ENCODE measurements at places on chromosomes 3 and 15. TPM values are rescaled to one million over a fixed set of nuclear protein-coding genes. Genes with fewer than 3 reads are reported as not detected.

STT3B gene
- 85.9 TPM for total RNA-seq

GRCh38 chr3:107525644-107526305 lies 3.0 kb downstream of the BBX start:
- peak; percentile 26 for DNase-seq

ITIH3 gene
- total RNA-seq, result not detected

GRCh38 chr3:77467702-77468625 lies 428.1 kb downstream of the ROBO2 start:
- no peak for DNase-seq

GRCh38 chr3:160023476-160023875 lies 34.8 kb downstream of the IL12A start:
- no peak for DNase-seq

GRCh38 chr15:60737217-60737616 lies 258.3 kb upstream of the ICE2 start:
- no peak for DNase-seq

DNA sequence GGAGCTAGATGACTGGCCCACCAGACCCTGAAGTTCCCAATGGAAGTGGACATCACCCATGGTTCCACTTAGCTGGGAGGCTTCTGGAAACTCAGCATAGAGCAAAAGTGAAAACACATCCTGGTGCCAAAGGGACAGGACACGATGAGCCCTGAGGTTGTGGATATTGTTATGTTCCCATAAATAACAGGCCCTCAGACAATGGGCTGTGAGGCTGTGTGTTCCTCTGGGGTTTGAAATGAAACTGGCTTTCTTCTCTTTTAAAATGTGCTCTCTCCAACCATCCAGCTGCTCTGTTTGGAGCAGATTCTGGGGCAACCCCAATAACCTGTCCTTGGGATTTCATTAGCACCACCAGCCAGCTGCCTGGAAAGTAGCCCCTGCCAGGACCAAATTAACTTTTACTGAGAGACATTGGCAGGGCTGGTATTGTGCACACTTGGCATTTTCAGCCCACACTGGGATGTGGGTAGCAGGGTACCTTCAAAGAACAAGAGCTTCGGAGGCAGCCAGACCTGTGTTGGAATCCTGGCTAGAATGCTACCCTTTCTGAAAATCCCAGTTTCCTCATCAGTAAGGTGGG lies 97.5 kb downstream of the DNAJB8 start:
- DNase-seq, result no peak

A4GNT gene
- not detected for total RNA-seq

DNA sequence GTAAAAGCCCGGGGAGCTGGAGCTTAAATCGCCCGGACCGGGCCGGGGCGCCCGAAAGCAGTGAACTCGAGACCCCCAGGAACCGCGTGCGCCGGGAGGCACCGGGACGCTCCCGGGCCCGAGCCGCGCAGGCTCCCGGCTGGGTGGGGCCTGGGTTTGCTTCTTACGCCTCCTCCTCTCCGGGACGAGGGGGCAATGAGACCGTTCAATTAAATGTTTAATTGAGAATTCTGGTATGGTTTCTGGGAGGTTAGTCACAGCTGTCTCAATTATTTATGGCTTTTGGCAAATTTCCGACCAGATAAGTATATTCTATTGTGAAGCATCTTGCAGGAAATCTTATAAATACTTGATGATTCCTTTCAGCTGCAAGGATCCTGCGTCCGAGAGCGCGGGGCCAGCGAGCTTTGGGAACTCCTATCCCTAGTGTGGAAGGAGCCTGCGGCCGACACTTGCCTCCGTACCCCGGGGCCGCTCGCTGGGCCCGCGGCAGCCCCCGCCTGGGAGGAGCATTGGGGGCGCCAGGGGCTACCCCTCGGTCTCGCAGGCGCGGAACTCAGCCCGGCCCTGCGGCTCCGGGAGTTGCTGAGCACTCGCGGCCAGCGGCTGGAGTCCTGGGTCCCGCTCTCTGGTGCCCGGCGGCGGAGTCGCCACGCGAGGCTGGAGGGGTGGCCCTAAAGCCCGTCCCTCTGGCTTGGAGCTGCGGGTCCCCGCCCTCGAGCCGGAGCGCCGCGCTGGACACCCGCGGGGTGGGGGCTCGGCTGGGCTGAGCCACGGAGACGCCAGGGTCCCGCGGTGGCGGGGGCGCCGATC lies 10.3 kb downstream of the ISL2 start:
- peak; percentile 28 for DNase-seq

Measured in Daoy (cell line).